HFFc6 (cell line): ENCODE measurements at places on chromosomes 12 and 14. TPM values are rescaled to one million over a fixed set of nuclear protein-coding genes. Genes with fewer than 3 reads are reported as not detected.

NPFF gene
- total RNA-seq: not detected in 3 replicates

LRFN5 gene
- not detected in 3 replicates for total RNA-seq

RHEBL1 gene
- total RNA-seq: 0.58 to 0.89 TPM (median 0.59 TPM) in 3 replicates

- peak; percentile 43 for DNase-seq
Observed at GRCh38 chr14:80784820-80785219, 156.7 kb downstream of the CEP128 start.

DNA sequence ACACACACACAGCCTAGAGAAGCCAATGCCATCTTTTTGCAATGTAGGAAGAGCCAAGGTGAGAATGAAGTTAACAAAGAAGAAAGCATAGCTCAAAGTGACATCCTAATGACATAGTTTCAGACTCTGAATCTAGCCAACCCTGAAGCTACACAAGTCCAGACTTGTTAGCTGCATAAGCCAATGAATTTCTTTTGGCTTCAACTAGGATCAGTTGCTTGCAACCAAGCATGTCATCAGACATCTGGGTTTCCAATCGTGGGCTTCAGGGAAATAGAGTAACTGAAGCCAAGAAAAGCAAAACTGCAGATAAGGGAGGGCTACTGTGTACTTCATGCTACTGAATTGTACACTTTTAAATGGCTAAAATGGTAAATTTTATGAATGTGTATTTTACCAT is 4.4 kb upstream of the GPHN start:
- no peak for DNase-seq

- no peak for DNase-seq
Observed at GRCh38 chr12:58479401-58479800, 440.9 kb downstream of the LRIG3 start.

GRCh38 chr12:132488127-132489077 is 1.5 kb upstream of the FBRSL1 start:
- no peak for DNase-seq

- DNase-seq: peak; percentile 37
Observed at GRCh38 chr12:48788854-48789775, at the start of gene ADCY6. Gene ADCY6, minus strand, starts transcription at chr12:48789089. Its CDS starts 5,655 bp downstream, at chr12:48783434.
